ENCODE measurements at places on chromosomes 1 and 21.

DNA sequence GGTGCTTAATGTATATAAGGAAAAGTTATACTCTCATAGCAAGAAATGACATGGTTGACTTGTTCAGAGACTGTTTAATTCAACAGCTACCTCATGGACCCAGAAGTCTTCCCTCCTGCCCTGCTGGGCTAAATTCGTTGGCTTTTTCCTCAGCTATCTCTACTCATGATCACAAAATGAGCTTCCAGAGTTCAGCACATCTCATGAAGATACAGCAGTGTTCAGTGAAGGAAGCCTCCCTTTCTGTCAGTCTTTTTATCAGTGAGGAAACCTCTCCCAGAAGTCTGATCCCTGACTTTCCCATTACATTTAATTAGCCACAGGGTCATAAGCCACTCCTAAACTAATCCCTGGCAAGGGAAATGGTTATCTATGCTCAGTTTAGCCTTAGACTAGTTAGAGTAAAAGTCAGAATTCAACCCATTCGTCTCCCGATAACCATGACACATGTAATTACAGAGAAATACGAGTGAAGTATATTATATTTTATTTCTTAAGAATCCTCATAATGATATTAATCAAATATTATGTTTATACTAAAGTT, 97.5 kb downstream of the DENND1B start:
- no peak for DNase-seq

GRCh38 chr1:2788506-2789163, 12.9 kb downstream of the TTC34 start:
- DNase-seq, result no peak

DNA sequence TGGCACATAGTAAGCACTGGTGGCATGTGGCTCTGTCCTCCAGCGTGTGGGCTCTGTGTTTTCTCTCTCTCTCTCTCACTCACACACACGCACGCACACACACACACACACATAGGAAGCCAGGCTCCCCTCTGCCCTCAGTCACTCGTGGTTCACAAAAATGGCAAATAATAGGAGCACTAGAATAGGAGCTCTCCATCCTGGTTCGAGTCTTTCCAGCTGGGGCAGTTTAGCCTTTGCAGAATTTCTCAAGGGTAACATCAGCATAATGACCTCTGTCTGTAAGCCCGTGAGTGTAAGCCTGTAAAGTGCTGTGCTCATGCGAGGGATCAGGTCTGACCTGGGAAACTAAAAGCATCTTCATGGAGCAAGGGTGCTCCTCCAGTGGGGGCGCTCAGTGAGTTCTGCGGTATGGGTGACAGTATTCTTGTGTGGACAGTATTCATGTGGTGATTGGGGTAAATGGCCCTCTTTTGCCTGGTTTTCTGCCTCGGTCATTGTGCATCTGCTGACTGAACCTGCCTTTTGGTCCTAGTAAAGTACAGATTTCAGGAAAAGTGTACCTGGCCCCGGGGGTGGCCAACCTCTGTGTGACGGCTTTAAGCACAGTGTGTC, 842 bp upstream of the ZC3H12A start:
- DNase-seq, result peak; percentile 56

- DNase-seq, result no peak
These were observed 457.8 kb upstream of the DAB1 start for GRCh38 chr1:57881639-57882038.

DNA sequence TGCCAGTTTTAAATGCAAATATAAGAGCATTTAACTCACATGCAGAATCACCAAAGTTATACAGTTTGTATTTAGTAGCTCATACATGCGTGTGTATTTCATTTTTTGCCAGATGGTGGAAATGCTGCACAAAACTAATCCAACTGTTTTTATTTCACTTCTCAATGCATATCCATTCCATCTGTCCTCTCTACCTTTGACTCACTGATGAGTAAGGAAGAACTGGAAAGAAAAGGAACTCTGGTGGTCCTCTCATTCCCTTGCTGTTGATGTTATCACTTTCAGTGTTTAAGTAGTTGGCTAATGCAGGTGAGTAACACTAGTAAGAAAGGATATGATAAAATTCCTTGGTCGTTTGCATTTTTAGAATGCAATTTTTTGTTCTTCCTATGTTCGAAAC, 5.7 kb upstream of the SLC1A7 start:
- DNase-seq, result no peak

DNA sequence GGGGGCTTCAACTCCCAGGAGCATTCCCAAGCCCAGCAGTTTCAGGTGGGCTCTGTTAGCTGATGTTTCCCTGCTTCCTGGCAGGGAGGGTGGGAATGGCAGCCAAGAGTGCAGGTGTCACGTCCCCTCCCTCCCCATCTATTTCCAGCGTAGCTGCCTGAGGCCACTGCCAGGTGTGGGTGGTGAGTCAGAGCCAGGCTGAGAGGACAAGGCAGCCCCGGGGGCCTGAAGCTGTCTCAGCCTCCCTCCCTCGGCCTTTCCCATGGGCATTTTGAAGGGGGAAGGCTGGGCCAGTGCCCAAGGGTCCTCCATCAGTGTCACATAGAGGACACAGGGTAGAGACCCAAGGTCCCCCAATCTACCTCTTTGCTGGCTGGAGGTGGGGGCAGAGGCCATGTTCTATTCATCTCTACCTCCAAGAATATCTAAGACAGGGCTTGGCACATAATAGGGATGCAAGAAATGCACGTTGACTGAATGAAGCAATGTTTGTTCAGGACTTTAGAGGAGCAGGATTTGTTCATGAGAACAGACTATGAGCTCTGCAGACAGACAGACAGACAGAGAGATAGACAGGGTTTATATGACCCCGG, 34.4 kb upstream of the ID3 start:
- DNase-seq, result no peak

- no peak for DNase-seq
These were observed 4.3 kb upstream of the CBR1 start for GRCh38 chr21:36065497-36066036.

DNA sequence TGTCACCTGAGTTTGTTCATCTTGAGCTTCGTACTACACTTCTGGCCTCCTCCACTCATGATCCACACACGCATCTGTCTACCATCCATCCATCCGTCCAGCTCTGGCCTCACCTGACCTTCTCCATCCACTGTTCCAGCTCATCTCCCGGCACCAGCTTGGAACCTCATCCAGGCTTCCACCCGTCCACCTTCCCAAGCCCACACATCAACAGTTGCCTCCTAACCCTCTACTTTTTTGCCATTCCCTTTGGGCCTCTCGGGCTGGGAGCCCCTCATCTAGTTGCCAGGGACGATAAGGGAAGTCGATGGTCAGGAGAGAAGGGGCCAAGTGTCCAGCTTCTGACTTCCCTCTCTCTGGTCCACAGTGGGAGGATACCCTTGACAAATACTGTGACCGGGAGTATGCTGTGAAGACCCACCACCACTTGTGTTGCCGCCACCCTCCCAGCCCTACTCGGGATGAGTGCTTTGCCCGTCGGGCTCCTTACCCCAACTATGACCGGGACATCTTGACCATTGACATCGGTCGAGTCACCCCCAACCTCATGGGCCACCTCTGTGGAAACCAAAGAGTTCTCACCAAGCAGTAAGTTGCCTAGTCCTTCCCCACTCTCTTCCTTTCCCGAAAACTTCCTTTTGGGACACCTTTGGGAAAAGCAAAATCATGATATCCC, 3.4 kb upstream of the FALEC start:
- DNase-seq, result no peak

- no peak for DNase-seq
These were observed 28.9 kb upstream of the EDN2 start for GRCh38 chr1:41513383-41513735.

DNA sequence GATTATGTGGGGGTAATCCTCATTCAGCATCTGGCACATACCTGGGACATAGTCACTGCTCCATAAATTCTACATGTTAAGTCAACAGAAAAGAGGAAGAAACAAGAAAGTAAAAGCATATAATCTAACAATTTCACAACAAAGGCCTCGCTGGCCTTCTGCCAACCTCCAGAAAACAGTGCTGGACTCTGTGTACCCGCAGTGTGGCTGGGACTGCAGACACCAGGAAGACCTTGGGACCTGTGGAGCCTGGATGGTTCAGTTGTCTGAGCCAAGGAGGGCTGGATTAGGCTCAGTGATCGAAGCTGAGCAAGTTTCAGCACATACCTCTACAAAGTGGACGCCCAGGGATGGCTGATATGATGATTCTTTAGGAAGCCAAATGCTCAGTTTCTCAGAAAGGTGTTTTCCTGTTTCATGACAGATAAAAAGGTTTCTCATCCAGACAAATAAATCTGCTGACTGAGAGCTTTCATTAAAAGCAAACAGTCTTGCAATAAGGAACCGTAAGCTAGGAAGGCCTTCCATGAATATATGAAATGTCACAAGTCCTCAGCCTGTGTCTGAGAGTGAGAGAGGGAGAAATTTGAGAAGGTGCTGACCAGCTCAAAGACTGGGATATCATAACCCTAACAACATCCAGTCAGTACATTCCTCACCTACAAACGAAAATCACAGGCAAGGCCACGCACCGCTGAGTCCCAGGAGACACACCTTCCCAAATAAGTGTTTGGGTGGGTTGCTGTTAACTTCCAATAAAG, 48.4 kb downstream of the CAPZB start:
- no peak for DNase-seq

GRCh38 chr1:90724926-90725656, 8.0 kb upstream of the BARHL2 start:
- DNase-seq, result no peak

DNA sequence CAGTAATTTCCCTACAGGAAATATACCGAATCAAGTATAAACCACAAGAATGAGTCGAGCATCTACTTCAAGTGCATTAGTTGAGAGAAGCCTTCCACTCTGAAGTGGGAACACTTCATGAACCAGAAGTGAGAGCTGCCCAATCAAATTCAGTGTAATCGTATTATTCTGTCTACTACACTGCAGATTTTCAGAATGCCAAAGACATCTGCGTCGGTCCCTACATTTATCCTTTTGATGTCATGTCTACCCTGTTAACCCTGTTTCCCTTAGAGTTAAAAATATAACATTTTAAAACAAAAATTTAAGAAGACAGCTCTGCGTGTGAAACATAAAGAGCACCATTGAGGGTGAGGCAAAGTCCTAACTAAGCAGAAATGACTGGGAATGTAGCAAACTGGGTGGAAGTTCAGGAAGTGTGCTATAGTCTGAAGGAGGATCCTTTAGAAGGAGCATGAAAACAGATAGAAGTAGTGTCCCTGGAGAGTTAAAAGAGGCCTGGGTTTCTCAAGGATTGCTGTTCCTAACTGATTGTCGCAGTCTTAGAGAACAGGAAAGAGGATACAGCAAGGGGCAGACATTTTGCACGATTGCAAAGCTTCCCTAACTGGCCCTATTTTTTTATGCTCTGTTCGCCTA, 291.2 kb downstream of the PTPRC start:
- DNase-seq, result no peak

GRCh38 chr1:8361198-8361849, 43.4 kb downstream of the SLC45A1 start:
- no peak for DNase-seq

DNA sequence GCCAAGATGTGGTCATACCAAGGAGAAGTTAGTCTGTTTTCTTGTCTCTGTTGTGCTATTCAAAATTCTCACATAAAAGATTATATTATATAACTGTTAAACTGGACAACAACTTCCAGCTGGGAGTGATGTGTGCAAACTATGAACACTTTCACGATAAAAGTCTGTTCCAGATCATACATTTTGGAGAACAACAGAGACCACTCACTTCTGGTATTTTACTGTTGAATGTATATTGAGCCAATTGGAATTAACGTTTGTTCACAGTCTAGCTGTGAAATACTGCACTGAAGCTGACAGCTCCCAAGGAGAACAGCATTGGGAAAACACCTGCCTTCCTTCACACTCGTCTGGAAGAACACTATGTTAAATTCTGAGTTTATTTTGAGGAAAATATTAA, 860 bp upstream of the SHCBP1L start:
- no peak for DNase-seq

DNA sequence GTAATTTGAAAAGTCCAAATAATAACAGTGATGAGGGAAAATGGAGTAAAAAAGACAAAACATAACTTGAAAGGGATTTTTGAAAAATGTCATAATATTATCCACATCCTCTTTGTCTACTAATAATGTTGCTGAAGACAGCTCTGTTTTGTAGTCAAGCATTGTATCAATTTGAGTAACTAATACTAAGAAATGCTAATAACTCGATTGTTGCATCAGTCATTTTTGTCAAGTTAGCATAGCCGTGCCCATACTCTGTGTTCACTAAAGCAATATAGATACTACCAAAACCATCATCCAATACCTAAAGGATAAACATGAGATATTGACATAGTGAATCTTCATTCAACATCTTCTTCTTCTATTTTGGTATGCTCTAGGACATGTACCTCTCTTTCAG, 17.3 kb downstream of the PDC start:
- no peak for DNase-seq

GRCh38 chr1:208242941-208243526, 1.1 kb downstream of the PLXNA2 start:
- no peak for DNase-seq

DNA sequence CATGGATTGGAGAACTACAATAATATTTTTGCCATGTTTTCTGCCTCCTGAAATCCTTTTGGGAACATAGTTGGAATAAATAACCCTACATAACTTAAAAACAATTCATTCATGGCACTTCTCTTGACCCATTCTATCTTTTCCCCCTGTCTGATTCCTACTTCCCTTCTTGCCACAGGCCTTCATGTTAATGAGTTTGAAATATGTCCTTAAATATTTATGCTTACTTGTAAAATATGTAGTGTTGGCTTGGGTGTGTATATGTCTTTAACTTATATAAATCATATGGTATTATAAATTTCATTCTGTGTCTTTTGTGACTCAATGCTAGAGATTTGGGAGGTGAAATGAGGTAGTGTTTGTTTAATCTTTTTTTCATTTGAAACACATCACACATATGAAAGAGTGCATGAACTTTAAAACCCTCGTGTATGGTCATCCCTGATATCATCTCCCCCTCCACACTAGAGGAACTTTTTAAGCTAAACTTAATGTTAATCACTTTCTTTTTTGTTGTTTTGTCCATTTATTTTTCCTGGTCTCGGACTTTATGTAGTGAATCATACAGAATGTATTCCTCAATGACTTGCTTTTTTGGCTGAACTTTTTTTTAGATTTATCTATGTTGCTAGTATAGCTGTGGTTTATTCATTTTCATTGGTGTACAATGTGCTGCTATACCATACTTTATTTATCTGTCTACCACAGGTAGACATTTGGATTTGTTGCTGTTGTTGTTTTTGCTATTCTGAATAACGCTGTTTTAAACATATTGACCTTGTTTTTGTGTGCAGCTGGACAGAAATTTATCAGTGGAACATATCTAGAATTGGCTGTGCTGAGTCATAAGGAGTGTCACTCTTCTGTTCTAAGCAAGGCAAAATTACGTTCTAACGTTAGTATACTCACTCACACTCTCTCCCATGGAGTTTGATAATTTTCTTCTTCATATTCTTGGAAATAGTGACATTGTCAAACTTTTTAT, 441.6 kb downstream of the PLPP3 start:
- DNase-seq, result no peak

DNA sequence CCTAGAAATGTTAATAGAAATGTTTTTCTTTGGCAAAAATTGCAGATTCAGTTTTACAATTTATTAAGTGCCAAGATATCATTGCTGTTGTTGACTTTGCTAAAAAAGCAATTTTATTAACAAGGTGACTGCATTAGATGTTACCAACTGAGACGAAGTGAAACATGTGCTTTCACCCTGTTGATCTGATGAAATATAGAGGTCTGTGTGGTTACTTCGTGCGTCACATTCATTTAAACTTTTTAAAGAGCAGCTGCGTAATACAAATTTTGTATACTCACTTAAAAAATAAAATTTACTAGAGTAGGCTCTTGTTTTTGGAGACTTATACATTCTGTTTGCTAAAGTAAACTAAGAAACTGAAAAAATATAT, 465.7 kb downstream of the USP25 start:
- no peak for DNase-seq
